ENCODE measurements at places on chromosomes 2 and 18.

DNA sequence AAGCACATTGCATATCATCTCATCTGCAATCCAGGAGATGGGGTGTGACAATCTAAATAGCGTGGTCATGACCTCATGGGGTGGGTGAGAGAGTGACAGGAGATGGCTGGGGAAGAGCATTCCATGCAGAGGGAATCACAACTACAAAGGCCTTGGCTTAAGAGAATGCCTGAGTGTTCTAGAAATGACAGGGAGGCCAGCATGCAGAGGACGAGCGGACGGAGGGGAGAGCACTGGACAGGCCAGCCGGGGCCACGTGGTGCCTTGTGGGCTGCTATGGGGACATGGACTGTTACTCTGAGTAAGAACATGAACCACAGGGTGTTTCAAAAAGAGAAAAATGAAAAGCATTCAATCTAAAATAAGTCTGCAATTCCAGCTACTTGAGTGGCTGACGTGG, 117.9 kb upstream of the ODC1 start:
- DNase-seq = no peak

DNA sequence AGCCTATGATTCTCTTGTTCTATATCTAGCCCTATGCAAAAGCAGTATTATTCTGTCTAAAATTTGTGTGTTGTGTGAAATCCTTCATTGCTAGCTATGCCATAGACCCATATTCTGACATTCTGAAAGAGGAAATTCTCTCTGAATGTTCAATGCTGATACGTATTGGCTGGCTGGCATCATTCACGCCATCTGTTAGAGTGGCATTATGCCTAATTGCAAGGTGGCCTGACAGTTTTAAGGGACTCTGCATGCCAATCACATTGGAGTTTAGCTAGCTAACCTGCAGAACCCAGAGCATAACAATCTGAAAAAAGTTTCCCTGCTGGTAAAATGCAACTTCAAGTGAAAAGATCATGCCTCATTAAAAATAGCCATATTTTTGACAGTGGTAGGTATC, 316.0 kb downstream of the SOX11 start:
- no peak for DNase-seq

GRCh38 chr2:238791354-238791753, 56.5 kb upstream of the TWIST2 start:
- DNase-seq = no peak

DNA sequence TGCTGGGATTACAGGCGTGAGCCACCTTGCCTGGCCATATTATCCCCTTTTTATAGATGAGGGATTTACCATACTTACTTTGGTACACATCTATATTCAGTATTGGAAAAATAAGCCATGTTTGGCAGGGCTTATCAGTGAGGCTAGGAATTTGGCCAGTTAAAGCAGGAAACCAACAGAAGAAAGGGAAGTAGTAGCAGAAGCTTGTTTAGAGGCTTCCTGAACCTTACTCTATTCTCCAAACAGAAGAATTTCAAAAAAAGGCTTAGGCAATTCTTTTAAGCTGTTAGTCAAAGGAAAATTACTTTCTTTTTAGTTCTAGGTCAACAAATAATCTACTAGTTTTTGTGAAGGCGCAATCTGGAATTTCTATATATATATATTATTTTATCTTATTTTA, 3.2 kb upstream of the GLS start:
- no peak for DNase-seq

DNA sequence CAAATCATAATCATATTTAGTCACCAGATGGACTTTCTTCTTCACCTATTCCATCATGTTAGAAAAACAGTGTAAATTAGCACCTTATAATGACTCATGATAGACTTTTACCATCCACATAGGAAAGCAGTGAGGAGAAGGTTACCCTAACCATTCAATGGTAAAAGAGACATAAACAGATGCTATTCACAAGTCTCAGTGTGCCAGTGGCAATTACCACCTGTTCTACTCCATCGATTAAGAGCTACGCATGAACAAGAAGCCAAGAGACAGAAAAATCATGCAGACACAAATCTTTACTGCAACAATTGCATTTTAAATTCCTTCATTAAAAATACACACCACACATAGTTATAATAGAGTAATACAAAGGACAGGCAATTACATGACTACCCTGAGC, 106.7 kb upstream of the CHAC2 start:
- no peak for DNase-seq

DNA sequence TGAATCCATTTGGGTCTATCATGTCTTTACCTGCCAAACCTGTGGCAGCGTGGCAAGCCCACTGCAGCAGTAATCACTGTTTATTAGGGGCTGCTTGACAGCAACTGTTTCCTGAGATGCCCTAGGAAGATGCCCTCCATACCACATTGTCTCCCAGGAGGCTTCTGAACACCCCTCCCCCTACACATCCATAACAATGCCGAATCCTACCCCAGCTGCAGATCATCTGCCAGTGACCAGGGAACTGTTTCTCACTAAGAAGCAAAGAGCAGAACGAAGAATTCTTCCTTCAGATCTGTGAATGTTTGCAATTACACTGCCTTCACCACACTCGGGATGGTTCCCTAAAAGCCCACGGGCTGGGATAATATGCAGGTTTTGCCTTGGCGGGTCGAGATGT, 127.8 kb downstream of the VIT start:
- DNase-seq = no peak

GRCh38 chr18:58269931-58270330, 225.9 kb downstream of the NEDD4L start:
- no peak for DNase-seq

DNA sequence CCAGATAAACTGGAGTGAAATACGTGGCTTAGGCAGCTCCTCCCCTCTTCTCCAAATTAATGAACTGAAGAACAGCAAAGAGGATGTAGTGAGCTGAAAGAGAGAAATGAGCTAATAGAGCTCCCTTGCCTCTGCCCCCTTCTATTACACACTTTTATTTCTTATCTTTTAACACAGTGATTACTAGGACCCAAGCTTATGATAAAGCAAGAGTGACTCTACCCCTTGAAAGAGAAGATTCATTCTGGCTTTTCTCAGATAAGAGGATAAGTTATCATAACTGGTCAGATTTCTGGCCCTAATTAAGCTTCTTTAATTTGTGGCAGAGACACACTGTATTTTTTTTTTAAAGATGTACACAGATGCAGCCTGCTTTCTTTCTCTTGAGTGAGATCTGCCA, 102.2 kb downstream of the MSTN start:
- no peak for DNase-seq

- no peak for DNase-seq
Measured at GRCh38 chr18:390741-391478, 109.6 kb downstream of the COLEC12 start.

DNA sequence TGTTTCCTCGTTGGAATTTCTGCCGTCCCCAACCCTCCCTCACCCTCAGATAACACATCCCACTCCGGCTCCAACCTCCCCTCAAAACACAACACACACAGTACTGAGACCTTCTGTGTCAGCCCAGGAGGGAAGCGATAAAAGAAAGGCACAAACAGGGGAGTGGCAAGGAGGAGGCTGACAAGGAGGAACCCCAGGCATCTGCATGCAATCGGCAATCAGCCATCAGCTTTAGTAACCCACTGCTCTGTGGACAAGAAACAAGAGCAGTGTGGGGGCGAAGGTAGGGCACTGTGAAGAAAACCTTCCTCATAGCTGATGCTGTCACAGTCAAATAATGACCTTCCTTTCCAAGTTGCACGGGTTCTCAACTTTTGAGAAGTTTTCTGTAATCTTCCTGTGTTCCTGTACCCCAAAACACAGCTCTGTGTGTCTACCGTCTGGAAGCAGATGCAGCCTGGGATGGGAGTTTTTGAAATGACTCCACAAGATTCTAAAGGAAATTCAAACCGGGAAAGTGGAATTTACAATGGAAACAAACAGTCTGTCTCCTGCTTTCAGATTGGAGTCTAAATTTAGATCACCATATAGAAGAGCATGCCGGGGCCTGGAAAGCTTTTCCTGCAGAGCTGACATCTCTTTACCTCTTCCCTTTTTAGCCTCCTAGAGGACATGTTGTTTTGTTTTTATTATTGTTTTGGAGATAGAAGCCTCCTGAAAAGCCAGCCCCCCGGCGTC, 16.4 kb upstream of the LPIN2 start:
- no peak for DNase-seq

DNA sequence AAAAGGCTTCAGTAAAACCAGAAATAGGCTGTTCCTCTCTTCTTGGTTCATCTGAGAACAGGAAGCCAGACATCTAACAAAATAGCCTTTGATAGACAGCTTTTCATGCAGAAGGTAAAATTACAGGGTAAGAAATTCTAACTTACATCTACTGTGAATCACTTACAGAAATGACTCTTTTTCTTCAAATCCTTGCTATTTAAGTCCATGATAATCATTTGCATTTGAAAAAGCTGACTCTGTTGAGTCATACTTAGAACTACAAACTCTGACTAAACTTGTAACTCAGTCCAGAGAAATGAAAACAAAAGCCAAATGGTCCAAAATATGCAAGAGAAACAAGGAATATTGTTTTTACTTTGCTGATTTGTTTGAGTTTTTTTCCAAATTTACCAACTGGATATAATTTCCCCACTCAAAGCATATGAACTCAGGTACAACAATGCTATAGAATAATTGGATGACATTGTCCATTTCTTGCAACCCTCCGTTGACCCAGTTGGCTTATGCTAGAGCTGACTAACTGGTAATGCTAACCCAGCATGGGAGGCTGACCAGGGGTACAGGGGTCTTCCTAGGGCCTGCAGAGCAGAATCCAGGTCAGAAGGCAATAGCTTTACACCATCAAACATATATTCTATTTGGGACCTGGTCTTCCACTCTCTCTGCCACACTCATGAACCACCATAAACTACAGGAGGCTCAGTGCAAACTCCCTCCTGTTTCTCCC, 18.8 kb upstream of the MREG start:
- DNase-seq = no peak

- no peak for DNase-seq
Measured at GRCh38 chr18:32372381-32373061, 98.2 kb downstream of the GAREM1 start.

DNA sequence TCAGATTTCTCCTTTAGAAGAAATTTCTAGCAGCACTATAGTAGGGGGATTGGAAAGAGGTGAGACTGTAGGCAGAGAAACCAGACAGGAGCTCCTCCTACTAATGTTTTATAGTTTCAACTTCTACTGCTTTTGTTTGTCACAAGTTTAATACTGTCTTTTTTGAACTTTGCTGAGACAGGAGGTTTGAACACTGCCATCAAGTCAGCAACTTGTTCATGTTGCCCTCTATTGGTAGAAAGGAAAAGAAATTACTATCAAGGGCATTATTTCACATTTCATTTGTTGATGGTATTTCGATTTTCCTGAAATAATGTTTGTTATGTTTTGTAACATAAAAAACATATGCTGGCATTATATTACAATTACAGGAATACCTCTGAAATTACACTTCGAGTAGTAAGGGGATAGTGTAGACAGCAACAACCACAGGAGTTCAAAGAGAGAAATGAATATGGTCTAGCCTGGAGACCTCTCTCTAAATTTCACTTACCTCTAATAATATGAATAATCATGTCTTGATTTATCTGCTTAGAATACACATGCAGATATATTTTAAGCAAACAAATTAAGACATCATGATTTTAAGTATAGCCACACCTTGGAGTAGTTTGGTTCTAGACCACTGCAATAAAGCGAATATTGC, 12.4 kb upstream of the CCDC88A start:
- DNase-seq = no peak

DNA sequence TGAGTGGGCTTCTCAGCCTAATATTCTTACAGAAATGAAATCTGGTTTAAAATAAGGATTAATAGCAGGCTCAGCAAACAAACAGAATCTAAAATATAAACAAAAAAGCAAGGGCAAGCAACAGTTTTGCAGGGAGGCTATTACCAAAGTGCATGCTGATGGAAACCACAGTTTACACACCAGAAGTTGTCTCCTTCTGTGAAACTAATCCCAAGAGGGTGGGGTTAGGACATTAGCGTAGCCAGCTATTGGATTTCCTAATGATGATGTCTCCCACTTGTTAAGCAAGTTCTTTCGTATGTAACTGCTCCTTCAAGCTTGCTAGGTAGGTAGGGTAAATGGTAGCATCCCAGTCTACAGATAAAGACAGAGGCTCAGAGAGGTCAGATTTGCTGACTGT, 65.0 kb upstream of the TSPYL6 start:
- DNase-seq = no peak

DNA sequence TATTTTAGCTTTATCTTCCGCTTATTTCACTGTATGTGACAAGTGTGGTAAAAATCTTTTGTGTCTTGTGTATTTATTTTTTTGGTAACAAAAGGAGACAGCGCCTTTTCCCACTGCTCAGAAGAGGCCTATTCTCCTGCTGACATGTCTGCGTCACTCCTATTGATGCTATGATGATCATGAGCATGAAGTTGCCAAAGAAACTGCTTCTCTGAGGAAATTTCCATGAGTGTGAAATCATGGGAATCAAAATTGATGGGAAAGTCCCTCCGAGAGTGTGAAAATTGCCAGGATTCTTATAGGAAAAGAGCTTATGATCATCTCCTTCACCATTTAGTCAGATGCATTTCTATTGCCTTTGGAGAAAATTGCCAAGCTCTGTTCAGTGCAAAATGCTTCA, 36.5 kb upstream of the DARS1 start:
- DNase-seq = no peak

DNA sequence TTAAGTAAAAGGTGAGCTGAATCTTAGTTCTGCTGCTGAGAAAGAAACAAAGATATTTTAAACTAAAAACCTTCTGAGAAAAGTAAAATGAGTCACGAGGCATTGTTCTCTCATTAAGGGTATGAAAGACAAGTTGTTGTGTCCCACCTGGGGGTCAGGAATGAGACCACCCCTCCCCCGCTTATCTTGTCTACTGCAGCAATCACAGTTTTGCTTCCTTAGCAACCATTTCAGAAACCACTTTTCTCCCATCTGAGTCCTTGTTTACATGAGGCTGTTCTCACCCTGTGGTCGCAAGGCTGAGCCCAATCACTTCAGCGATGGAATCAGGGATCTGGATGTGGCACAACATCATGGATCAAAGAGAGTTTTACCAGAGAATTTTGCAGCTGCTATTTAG, 377.6 kb upstream of the NETO1 start:
- no peak for DNase-seq

DNA sequence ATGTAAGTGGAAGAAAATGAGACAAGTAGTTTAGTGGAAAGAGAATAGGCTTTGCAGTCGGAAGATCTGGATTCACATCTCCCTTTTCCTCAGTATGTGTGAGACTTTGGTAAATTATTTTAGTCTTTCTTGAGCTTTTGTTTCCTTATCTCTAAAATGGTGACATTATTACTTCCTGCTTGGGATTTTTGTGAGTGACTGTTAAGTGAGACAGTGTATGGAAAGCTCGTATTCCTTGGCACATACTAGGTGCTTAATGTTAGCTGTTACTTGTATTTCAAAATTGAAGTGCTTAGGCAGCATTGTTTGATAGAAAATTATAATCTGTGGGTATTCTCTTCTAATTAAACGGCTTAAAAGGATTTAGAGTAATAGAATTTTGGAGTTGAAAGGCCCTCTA, 2.0 kb downstream of the ZNF638 start:
- DNase-seq = no peak
